ENCODE measurements at places on chromosomes 5 and 9.

DNA sequence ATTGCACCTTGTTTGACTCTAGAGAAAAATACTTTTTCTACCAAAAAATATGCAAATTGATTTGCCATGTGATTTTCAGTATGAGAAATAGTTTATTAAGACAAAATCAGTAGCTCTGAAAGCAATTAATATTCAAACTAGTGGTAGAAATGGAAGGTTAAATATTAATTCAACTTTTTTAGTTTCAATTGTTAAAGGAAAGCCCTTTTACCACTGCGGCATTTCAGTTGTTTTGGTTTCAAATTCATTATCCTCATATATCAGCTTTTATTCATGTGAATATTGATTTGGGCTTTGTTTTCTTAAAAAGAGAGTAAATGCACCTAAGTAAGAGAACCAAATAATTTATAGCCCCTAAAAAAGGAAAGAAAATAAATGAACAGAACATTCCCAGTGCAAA is 660.6 kb upstream of the CHD1 start:
- no peak for DNase-seq

DNA sequence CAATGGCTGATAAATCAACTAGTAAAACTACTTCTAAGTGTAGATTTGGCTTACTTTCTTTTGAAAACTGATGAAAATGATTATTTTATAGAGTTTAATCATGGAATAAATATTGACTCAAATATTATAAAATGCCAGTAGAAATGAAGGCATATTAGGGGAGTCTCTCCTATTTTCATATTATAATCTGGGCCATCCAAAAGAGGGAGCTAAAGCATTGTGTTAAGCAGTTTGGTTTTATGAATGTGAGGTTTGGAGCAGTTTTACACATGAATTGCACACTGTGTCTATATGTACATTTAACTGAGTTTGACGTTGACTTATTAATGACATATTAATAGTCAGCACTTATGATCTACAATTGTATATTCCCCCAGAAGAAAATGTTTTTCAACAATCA is 17.4 kb downstream of the CDH9 start:
- peak; percentile 45 for DNase-seq

- no peak for DNase-seq
These were observed 163.8 kb upstream of the PAPPA start for GRCh38 chr9:115989831-115990230.

GRCh38 chr5:96662725-96663518 is 746 bp downstream of the CAST start:
- DNase-seq, result peak; percentile 79

GRCh38 chr9:112884101-112884500 is 6.6 kb downstream of the SLC46A2 start:
- peak; percentile 42 for DNase-seq

DNA sequence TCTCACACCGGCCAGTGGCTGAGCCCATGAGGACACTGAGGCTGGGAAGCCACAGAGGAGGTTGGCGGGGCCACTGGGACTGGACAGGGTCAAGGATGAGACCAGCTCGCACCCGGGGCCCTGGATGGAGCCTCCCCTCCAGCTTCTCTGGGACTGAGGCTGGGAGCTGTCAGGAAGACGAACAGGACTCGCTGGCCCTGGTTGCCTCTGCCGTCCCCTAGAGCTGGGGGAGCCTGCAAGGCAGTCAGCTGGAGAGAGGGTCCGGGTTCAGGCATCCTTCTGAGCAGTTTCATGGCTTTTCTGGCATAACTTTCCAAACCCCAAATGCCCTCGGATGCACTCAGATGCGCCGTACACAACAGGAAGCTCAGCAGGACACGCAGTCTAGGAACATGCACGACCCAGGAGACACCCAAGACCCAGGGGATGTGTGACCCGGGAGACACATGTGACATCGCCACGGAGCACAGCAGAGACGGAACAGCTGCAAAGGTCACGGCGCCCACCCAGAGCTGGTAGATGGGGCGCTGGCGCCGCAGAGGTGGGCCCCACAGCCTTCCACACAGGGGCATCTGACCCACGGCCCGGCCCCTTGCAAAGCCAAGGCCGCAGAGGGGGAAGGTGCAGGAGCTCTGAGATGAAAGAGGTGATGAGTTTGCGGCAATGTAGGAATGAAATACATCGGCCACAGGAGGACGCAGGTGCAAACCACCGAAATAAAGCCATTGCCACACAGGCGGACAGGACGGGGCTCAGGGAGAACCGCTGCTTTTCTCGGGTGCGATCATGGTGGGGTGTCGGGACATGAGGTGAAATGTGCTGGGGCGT is 17.1 kb downstream of the TPPP start:
- DNase-seq, result no peak

DNA sequence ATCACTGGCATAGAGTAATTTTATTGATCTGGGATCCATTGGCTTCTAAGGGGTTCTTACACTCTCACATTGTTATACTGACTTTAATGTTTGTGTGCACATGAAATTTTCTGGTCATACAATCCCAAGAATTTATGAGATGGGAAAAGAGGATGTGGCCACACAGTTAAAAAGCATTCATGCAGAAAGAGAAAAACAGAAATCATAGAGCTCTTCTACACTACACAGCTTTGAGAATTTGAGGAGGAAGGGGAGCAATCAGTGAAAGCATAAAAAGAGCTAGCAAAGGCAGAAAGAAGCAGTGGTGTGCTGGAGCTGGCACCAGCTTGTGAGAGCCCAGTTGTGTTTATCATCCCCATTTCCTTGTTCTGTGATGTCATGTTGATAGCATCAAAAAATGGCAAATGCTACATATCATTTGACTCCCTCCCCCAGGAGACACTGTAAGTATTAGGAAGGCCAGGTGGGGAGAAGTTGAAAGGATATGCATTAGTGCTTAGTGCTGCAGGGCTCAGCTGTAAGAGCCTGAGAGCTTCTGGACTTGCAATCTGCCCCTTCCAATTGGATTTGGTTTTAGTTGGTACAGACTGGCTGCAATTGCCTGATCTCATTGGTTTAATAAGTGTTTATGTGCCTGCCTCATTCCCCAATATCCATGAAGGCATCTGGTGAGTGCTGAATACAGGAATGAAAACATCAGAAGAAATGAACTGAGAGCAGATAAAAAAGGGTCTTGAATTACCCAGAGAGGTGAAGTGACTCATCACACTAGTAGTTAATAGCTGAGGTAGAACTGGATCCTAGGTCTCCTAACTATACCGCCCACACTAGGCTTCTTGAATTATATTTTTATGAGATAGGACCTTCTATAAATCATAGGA is 30.9 kb downstream of the RHOBTB3 start:
- DNase-seq, result peak; percentile 72

DNA sequence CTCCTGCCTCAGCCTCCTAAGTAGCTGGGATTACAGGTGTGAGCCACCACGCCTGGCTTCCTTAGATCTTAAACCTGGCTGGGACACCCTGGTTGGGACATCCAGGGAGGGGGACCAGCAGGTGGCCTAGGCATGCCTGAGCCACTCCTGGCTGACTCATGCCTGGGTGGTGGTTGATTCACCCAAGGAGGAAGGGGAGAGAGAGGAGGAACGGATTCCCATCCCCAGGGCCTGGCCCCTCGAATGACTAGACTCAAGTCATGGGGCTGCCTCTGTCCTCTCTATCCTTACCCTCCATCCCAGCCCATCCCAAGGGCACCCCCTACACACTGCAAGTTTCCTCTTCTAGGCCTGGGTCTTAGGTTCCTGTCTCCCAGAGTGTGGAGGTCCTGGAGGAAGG is 12.7 kb downstream of the EEIG1 start:
- peak; percentile 10 for DNase-seq

- DNase-seq, result no peak
These were observed 7.0 kb upstream of the IL3 start for GRCh38 chr5:132053483-132053882.

- DNase-seq, result no peak
These were observed 24.3 kb downstream of the CENPP start for GRCh38 chr9:92349771-92350739.

GRCh38 chr9:129908906-129909305 is 73.6 kb downstream of the USP20 start:
- no peak for DNase-seq

GRCh38 chr9:109162677-109163076 is 4.4 kb downstream of the FRRS1L start:
- DNase-seq, result no peak

DNA sequence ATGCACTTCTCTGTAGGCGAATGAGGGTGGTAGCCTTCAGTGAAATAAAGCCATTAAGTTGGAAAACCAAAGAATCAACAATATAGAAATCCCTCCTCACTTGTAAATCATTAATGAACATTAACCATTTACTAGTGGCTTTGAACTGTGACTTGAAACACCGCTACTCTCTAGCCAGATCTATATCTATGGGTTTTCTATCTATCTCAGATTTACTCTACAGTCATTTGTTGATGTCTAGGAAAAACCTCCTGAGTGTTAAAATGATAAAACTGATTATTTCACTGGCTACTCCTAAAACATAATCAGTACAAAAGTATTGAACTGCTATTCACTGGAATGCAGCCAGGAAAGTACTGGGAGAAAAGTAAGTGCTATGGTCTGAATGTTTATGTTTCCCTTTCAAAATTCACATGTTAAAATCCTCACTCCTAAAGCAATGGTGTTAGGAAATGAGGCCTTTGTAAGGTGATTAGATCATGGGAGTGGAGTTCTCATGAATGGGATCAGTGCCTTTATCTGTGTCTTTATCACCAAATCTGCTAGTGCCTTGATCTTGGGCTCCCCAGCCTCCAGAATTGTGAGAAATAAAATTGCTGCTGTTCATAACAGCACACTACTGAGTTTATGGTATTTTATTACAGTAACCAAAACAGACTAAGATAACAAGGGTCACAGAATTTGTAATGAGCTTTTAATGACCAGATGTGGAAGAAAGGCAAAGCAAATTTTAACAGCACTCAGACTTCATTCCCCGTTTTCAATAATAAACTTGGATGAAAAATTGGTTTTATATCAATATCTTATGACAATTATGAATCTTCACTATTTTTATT is 8.6 kb upstream of the OXCT1 start:
- DNase-seq, result peak; percentile 8

DNA sequence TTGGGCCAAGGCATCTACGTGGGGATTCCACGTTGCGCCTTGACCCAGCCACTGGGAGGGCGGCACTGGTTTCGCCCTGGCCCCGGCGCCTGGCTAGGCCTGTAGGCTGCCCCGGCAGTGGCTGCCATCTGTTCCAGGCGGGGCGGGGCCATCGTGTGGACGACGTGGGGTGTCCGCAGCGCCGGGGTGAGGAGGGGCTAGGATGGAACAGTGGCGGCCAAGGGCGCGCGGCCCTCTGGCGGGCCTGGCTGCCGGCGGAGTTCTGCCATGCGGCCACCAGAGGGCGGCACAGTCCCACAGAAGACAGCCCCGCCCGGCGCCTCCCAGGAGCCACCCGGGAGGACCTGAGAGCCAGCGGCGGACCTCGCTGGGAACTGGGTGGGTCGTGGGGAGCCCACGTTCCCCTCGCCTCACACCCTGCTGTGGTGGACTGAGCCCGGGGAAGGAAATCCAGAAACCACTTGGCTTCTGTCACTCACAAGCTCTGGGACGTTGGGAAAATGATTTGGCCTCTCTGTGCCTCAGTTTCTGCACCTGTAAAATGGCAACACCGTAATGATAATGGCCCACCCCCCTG is 22.6 kb upstream of the RAPGEF1 start:
- peak; percentile 1 for DNase-seq

DNA sequence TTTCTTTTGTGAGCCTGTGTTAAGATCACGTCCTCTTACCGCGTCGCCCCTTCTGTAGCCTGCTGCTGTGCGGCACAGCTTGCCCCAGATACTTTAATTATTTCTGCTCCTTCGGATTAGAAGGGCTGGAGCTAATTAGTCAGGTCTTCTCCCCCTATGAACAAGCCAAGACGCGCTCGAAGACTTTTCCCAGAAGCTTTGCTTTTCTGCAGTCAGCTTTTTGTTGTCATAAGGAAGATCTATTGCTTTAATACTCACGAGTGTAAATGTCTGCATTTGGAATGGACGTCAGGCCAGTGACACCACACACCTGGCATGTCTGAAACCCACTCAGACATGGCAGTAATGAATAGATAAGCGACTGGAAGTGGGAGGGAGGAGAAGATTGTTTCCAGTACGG is 37.0 kb downstream of the PRUNE2 start:
- peak; percentile 43 for DNase-seq

DNA sequence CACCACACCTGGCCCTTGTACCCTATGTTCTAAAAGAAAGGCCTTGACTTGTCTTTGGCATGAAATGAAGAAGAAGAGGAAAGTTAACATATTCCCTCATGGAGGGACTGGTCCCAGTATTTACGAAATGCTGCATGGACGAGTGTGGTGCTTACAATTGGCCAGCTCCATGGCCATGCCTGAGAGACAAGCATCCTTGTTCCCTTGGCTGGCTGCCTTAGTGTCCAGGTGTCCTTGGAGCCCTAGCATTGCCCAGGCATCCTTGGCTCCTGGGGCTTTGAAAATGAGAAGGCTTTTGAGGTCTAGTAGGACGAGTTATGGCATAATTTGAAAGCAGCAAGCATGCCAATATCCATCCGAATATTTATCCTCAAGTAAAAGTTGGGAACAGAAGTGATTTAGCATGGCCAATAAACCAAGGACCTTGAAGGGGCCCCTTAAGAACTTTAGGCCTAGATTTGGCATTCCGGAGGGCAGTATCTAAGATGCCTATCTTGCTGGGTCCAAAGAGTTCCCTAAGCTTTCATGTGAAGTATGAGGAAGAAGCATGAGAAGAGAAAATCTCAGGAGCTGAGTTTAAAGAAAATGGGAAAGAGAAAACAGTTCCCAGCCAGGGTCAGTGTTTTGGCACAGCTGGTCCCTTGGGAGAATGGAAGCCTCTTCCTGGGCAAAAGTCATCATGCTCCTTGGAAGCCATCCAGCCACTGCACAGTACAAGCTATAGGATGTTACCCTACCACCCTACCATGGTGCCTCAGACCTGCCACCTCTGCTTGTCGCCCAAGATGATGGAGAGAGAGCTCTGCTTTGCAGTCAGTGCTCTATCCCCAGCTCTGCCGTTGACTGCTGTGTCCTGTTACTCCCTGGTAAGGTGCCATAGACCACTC is 91.0 kb downstream of the AOPEP start:
- DNase-seq, result no peak

- no peak for DNase-seq
These were observed 176.1 kb upstream of the RASEF start for GRCh38 chr9:83238871-83239640.

DNA sequence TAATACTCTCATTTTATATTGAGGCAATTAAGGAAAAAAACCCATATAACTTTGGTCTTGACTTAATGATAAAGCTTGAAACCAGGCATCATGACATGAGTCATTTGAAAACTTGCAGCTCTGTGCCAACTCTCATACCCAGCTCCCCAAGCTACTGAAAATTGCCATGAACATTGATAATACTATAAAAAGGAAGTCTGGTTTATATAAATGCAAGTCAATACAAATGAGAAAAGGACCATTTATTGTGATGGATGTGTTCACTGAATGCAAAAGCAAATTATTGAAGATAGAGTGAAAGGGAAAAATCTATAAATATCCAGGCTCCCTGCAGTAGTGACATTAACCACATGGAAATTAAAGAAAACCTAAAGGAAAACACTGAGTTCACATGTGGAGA is 116.3 kb downstream of the DEPDC1B start:
- DNase-seq, result no peak

- DNase-seq, result no peak
These were observed 12.5 kb downstream of the GRAMD2B start for GRCh38 chr5:126435714-126436113.

GRCh38 chr9:122126331-122127261 is 33.0 kb downstream of the NDUFA8 start:
- peak; percentile 58 for DNase-seq

Measured in kidney glomerular epithelial cell (primary cell).